ENCODE measurements at places on chromosomes 3 and 15.

GRCh38 chr3:36540888-36541518, 160.7 kb downstream of the STAC start:
- no peak for DNase-seq

- no peak for DNase-seq
Measured at GRCh38 chr15:85800478-85801123, 5.9 kb upstream of the KLHL25 start.

DNA sequence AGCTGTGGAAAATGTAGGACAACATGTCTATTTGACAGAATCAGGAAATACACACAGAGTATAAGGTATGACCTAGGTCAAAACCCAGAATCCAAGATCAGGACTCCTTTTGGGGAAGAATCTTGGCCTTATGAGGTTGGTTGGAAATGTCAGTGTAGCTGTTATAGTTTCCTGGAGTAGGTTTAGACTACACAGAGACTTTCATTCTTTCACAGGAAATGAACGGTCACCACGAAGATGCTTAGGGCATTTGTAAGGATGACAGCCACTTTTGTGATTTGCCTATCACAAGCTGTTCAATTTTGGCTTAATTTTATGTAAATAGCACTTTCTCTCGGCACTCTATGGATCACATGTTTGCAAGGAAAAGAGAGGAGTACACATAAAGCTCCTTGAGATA, 18.6 kb upstream of the ZBTB20 start:
- no peak for DNase-seq

- no peak for DNase-seq
Measured at GRCh38 chr3:7461202-7461825, 600.4 kb downstream of the GRM7 start.

GRCh38 chr3:3573341-3573740, 225.9 kb upstream of the LRRN1 start:
- DNase-seq = no peak

DNA sequence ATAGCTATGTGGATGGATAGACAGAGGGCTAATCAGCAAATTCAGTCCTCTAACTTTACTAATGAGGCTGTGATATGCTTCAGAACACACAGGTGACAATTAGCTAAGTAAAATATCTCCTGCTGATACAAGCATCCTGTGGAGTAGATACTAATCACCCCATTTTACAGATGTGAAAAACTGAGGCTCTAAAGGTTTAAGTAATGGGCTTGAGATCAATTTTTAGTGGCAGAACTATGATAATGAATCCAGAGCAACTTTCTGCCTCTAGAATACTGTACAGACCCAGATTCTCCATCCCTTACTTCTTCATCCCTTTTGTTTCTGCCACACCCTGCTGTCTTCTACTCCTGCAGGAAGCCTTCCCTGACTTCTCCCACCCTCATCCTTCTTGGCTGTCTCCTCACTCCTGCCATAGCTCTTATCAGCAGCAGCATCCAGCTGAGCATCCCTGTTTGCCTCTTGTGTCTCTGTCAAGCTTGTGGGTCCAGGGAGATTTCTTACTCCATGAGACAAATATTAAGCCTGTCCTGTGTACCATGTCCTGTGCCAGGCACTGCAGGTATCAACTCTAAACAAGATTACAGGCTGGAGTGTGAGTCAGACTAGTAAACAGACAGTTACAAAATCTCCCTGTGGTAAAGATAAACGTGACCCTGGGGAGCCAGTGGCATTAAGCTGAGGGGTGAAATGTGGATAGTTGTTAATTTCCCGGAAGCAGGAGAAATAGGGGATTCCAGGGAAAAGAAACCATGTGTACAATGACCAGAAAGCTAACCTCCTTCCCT, 39.2 kb downstream of the SLC6A11 start:
- no peak for DNase-seq

- DNase-seq = no peak
Measured at GRCh38 chr3:80770106-80771074, 991.1 kb downstream of the GBE1 start.

DNA sequence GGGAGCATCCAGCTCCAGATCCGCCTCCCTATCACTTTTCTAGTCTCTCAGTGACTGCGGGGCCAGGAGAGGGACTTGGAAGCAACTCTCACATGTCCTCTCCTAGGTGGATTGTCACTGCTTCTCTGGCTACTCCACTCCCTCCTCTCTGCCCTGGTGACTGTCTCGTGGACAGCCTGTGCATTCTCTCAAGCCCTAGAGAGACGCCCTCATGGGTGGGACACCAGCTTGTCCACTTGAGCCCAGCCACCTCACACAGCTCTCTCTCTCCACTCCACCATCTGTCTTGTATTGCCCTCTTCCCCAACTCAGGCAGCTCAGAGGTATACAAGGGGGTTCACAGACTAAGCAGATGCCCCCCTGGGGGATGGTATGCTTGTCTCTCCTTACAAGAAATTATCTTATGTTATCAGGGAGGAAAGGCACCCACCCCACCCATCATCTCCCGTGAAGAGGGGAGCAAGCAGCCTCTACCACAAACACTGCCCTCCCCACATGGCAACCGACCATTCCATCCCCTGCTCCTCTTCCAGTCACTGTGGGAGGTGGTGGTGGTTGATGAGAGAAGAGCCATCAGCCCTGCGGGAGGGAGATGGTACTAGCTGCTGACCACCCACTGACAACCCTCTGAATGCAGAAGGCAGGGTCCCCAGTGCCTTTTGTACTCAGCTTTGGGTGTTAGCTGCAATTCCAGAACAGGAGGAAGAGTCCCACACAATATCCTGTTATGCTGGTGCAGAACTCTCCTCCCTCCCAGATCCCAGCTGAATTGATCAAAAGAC, 15.5 kb upstream of the LOXL1 start:
- DNase-seq = no peak

DNA sequence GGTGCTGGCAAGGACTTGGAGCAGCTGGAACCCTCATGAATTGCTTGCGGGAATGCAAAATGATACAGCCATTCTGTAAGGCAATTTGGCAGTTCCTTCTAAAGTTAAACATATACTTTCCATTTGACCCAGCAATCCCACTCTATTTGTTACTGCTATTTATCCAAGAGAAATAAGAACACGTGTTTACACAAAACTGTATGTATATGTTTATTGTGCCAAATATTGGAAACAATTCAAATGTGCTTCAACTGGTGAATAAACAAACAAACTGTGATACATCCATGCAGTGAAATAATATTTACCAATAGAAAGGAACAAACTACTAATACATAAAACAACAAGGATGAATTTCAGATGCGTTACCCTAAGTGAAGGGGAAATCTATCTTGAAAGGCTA, 60.0 kb upstream of the NTRK3 start:
- DNase-seq = no peak

DNA sequence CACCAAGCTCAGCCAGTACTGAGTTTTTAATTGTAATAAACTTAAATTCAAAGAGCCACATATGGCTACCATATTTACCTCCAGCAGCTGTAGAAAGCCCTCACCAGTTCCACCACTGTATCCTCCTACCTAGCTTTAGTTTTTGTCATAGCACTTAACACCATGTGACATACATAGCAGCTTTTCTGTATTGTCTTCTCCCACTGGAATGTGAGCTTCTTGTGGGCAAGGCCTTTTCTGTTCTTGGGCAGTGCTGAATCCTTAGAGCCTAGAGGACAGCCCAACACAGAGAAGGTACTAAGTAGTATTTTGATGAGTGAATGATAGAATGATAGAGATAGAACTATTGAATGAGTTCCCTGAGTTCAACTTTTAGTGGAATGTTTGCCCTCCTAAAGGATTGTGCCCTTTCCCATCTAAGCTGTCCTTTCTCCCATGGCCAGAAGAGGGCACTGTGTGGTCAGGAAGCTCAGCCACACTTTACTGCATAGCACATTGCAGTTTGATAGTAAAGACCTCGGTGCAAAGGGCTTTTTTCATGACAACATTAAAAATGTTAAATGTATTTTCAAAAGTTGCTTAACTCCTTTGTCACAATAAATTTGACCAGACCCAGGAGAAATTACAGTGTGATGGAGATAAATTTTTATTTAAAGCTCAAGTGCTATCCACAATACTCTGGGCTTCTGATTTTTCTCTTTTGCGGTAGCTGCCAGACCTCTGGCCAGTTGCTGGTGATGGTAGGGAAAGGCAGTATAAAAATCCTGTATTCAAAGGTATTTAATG, 115.8 kb downstream of the GHSR start:
- DNase-seq = peak; percentile 32

DNA sequence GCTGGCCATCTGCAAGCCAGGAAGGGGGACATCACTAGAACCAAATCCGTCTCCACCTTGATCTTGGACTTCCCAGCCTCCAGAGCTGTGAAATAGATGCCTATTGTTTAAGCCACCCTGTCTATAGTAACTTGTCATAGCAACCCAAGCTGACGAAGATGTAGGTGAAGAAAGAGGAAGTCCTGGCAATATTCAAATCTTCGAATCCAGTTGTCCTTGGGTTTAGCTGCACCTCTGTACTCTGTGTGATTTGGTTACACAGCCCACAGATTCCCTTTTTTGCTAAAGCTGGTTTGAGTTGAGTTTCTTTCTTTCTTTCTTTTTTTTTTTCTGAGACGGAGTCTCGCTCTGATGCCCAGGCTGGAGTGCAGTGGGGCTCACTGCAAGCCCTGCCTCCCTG, 68.0 kb upstream of the XCR1 start:
- DNase-seq = no peak

DNA sequence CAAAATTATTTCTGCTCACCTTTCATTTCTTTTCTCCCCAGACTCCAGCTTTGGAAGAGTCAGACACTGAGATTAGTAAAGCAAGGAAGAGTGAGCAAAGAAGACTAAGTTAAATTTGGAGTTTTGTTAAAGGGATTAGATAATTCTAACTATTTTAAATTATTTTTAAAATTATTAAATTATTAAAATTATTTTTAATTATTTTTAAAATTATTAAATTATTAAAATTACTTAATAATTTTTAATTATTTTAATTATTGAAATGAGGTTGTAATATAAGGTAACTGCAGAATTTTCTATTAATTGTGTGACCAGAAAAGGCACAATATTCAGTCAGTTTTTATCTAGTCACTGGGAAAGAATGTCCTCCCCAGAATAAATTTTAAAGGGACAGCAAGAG, 185.0 kb upstream of the EOMES start:
- DNase-seq = no peak

- DNase-seq = no peak
Measured at GRCh38 chr3:171935261-171936123, 92.3 kb downstream of the TMEM212 start.

- DNase-seq = no peak
Measured at GRCh38 chr3:9066141-9066540, 102.9 kb upstream of the RAD18 start.

DNA sequence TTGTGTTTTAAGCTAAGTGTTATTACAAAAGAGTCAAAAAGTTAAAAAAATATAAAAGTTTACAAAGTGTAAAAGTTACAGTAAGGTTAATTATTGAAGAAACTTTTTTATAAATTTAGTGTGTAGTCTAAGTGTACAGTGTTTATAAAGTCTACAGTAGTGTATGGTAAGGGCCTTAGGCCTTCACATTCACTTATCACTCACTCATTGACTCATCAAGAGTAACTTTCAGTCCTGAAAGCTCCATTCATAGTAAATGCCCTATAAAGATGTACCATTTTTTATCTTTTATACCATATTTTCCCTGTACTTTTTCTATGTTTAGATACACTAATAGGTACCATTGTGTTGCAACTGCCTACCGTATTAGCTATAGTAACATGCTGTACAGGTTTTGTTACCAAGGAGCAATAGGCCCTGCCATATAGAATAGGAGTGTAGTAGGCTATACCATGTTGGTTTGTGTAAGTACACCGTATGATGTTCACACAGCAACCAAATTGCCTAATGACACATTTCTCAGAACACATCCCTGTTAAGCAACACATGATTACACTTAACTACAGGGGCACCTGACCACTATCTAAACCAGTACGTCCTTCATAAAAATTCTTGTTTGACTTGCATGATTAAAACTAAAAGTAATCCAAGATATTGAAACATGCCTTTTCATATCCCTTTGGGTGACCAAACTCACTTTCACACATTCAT, 17.2 kb downstream of the RAD18 start:
- DNase-seq = no peak
